CD8-positive, alpha-beta memory T cell (primary cell): ENCODE measurements at places on chromosomes 5 and 9.
A peak's percentile ranks its signal among the peaks of the same experiment; 100 is the strongest.

- DNase-seq, result no peak
These were observed 1568.5 kb upstream of the WWC1 start for GRCh38 chr5:166722939-166723338.

- DNase-seq, result no peak
These were observed 142.9 kb downstream of the ATPSCKMT start for GRCh38 chr5:10106806-10107205.

GRCh38 chr9:71583792-71584191, 184.5 kb downstream of the CEMIP2 start:
- no peak for DNase-seq

GRCh38 chr9:106916466-106917235, 53.7 kb downstream of the ZNF462 start:
- DNase-seq, result no peak

GRCh38 chr9:136721339-136722092, 9.1 kb downstream of the DIPK1B start:
- DNase-seq, result no peak

DNA sequence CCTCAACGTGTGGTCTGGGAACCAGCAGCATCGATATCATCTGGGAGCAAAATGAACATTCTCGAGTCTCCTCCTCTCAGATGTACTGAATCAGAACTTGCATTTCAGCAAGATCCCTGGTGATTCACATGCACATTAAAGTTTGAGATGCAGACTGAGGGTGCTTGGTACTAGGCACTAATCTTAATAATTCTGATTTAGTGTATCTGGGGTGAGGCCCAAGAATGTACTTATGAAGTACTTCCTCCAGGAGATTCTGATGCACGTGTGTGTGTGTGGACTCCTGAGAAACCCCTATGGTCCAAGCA, 56.2 kb upstream of the EQTN start:
- no peak for DNase-seq

- DNase-seq, result no peak
These were observed 995 bp upstream of the MSMP start for GRCh38 chr9:35755071-35755470.

DNA sequence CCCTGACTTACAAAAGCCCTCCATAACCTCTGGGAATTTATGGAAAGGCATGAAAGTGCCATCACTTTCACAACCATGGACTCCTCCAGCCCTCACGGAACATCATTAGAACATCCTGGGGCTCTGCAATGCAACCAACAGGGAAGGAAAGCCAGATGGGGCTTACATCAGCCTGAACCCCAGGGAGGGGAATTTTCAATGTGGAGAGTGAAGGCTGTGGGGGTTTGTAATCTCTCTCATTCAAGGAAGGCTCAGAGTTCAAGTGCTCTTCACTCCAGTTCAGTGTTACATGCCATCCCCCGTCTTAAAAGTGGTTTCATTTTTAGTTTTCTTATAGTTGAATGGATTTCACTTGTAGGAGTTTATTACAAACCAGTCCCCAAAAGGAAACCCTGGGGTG, 5.7 kb downstream of the SPRY4 start:
- DNase-seq, result no peak

- DNase-seq, result no peak
These were observed 68.9 kb downstream of the CSF2 start for GRCh38 chr5:132142459-132142858.

DNA sequence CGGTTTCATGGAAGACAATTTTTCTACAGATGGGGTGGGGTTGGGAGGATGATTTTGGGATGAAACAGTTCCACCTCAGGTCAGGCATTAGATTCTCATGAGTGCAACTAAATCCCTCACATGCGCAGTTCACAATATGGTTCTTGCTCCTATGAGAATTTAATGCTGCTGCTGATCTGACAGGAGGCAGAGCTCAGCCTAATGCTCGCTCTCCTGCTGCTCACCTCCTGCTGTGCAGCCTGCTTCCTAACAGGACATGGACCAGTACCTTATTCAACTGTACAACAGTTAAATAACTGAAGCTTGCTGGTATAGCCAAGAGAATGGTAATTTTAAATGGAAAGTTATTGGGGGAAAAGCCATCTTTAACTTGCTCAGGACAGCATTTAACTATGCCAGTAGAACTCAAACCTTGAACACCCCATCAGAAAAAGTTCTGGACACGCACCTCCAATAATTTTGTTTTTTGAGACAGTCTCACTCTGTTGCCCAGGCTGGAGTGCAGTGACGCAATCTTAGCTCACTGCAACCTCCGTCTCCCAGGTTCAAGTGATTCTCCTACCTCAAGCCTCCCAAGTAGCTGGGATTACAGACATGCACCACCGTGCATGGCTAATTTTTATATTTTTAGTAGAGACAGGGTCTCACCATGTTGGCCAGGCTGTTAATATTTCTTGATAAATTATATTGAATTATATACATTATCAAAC, 27.7 kb downstream of the HMGCR start:
- DNase-seq, result no peak

- no peak for DNase-seq
These were observed 3.1 kb downstream of the GTF3C4 start for GRCh38 chr9:132673355-132673754.

DNA sequence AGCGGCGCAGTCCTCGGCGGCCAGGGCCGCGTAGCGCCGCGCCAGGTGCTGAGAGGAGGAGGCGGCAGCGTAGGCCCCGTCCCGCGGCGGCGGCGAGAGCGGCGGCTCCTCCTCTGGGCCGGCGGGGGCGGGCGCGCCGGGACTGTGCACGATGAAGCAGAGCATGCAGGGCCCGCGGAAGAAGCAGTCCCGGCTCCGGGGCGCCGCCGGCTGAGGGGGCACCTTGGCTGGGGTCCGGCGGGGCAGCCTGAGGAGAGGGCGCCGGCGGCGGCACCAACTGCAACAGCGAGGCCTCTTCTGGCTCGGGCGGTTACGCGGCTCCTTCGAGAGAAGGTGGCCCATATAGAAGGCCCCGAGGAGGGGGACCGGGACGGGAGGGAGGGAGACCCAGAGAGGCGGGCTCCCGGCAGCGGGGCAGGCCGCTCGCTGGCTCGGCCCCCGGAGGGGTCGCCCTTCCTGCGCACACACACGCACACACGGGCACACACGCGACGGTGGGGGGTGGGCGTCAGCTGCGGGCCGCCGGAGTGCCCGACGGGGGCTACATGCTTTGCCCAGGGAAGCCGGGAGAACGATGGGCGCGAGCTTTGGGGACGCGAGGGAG, 446 bp downstream of the FBXL17 start:
- DNase-seq, result peak; percentile 66

- DNase-seq, result no peak
These were observed 439.3 kb upstream of the DAB2 start for GRCh38 chr5:39863926-39864552.

DNA sequence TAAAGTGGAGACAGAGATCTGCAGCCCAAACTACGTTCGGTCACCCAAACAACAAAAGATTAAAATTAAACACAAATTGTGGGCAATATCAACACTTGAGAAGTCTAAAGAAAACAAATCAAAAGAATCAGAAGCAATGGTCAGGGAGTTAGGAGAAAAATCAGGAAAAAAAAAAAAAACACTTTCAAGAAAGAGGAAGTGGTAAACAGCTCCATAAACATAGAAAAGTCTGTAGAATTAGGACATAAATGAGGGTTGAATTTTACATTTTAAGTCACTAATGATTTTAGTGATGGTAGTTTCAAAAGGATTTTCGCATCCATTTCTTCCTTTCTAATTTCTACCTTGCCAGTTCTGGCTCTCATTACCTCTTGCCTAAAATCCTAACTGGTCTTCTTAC, 10.1 kb downstream of the RNF145 start:
- no peak for DNase-seq

- DNase-seq, result no peak
These were observed 64.8 kb upstream of the ZNF462 start for GRCh38 chr9:106798016-106798799.

DNA sequence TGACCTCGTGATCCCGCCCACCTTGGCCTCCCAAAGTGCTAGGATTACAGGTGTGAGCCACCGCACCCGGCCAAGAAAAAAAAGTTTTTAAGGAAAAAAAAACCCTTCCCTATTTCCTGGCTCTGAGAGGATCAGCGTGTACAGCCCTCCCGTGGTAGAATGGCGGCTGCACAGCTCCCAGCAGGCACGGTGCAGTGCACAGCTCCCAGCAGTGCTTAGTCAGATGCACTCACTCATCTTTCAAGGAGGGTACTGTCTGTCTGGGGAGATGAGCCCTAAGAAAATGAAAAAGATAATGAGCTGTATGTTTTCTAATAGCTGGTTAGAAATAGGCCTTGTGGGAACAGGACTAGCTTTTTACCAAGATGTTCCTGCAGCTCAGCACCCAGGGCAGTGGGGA, 36.7 kb upstream of the SLC2A8 start:
- no peak for DNase-seq

DNA sequence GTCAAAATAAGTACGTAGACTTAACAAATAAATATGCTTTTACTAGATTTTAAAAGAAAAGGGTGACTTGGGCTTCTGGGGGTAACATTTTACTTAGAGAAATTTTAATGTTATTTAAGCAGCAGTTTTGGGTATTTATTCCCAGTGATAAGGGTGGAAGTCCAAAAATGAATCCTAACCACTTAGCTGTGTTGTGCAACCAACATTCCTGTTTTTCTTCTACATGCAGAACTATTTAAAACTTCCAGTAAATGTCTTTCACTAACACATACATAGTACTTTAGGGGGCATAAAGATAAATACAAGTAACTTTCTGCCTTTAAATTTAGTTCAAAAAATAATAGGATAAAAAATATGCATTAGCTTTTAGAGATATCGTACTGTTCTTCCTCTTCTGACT, 436.7 kb downstream of the CTNND2 start:
- DNase-seq, result no peak

DNA sequence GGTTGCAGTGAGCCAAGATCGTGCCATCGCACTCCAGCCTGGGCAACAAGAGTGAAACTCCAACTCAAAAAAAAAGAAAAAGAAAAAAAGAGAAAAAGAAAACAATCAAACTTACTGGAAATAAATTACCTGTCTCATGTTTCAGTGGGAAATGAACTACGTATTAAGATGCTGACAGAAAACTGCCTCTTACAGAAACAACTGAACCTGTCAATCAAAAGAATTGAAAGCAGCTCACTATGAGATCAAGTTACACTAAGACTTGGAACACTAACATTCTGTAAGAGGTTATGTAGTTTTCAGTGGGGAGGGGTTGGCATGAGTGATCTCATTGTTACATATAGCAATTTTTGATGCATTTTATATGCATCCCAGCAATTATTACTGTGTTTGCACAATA, 64.4 kb upstream of the SPATA31E1 start:
- no peak for DNase-seq

DNA sequence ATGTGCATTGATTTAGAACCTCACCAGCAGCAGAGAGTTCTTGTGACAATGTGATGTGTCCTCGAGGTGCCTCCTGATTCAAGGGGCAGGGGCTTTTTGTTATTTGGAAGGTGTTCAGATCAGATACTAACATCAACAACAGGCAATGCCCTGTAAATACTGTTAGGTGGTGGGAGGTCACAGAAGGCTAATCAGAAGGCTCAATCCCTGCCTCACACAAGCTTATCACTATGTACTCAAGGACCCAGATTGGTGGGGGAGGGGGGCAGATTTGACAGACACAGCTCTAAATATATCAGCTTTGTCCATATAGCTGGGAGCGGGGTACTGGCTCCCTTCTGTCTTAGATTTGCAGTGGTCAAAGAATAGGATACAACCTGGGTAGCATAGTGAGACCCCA, 2.6 kb downstream of the FRMPD1 start:
- no peak for DNase-seq

DNA sequence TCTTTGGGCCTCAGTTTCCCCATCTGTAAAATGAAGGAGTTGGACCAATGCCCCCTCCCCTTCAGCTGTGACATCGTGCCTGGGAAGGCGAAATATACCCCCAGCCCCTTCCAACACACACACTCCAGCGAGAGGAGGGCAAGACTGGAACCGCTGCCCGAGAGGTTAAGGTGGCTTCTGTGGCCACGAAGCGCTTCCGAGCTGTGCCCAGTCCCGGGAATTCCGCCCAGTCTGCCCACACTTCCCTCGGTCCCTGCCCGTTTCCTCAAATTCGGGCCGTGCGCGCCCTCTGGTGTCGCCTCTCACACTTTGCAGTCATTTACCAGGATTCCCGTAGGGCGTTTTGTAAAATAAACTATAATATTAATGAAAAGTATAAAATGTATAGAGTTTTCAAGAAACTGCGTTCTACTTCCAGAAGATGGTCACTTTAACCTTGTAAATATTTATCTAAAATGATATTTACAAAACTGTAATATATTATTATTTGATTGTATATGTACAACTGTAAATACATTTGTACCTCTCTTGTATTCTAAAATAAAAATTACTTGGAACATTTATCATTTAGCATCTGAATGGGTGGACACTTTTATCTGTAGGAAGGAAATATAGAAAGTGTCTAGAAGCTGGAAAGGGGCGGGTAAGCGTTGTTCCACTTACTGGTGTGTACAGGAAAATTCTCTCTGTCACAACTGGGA, 11.0 kb upstream of the EXOSC2 start:
- peak; percentile 35 for DNase-seq

DNA sequence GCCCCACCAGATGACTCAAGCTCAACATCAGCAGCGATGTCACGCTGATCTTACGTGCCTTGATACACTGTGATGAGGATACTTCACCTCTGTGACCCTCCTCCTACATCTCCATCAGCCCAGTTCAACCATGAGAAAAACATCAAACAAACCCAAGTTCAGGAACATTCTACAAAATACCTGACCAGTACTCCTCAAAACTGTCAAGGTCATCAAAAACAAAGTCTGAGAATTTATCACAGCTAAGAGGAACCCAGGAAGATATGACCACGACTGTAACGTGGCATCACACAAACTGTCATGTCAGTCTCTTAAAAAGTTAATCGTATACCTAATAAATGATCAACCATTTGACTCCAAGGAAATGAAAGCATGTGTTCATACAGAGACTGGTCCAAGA, 90.8 kb downstream of the COL23A1 start:
- no peak for DNase-seq

DNA sequence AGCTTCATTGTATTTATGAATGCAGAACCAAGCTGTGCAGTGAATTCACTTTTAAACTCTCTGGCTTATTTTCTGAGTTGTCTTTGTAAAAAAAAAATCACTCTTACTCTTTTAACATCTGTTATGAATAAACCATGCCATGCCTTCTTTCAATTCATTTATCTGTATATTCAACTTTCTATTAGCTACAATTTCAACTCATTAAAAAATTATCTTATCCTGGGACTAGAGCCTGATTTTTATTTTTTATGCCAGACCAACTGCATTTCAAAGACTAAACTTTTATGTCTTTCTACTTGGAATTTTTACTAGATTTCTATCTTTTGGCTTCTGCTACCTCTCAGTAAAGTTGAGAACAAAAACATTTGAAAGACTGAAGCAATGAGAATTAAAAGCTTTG, 342.7 kb downstream of the DEPDC1B start:
- DNase-seq, result no peak
